ENCODE measurements at places on chromosomes 2 and 18.

DNA sequence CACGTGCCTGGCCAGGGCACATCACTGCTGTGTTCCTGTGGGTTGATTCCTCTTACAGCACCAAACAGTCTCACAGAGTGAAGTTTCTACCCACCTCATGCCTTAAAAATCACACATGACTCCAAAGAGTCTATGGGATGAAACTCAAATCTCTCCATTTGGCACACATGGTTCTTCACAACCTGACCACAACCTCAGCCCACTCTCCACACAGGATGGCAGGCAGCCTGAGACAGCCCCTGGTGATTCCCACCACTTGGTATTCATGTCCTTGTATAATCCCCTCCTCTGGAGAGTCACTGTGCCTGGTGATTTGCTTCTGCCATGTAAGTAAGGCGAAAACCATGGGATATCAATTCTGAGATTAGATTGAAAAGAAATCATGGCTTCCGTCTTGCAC is 46.2 kb downstream of the LBH start:
- DNase-seq = no peak

DNA sequence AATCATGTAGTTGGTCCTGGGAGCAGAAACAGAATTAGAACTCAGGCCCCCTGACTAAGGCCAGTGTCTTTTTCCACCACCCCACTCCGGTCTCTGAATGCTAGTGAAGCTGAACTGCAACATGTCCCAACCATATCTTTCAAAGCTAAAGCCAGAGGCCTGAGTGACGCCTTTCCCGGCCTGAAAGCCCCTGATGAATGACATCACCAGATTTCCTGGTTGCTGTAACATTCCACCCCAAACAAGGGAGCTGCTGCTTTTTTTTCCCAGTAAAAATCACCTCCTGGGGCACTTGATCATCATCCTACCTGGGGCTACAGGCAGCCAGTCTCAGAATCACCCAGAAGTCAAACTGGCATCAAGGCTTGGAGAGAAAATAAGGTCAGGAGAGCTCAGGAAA is 162.7 kb downstream of the ARL4C start:
- DNase-seq = no peak

DNA sequence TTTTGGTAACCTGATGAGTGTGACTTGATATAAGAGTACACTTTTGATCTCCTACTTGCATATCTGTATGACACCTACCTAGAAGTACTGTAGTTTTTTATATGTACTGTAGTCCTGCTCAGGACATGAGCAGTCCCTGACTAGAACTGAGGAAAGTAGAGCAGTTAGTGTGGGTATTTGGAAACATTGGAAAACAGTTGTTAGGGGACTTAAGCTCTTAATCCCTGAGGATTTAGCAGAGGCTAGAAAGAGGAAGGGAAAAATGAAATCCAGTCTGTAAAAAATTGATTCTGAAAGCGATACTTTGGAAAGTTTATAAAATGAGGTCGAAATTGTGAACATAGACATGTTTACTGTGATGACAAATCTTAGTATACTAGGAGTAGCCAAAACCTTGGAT is 125.6 kb downstream of the NCOA1 start:
- no peak for DNase-seq

DNA sequence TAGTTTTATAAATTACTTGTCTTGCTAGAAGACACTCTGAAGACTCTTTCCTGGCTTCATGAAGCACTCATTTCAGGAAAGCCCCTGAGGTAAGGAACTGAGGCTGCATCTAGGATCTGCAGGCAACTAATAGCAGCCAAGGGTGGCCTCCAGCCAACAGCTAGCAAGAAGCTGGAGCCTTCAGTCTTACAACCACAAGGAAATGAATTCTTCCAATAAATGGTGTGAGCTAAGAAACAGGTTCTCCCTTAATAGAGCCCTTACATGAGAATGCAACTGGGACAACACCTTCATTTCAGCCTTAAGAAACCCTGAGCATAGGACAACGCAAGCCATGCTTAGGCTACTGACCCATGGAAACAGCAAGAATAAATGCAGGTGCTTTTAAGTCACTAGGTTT is 254.6 kb upstream of the RBBP8 start:
- DNase-seq = no peak

DNA sequence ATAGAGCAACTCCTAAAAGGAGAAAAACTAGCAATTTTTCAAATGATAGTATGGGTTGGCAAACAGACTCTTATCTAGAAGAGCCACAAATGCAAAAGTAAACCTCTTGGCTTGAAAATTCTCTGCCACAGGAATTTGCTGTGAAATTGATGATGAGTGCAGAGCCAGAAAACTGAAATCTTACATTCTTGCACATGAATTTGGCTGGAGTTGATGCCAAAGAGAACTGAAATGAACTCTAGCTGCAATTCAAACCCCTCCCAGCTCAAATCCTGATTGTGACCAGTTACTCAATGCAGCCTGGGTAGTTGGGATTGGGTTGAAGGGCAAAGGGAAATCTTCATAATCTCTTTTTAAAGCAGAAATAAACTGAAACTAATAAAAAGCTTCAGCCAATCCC is 266.6 kb downstream of the PDE11A start:
- DNase-seq = no peak

GRCh38 chr2:17644997-17645720 is 104.7 kb downstream of the VSNL1 start:
- DNase-seq = no peak

DNA sequence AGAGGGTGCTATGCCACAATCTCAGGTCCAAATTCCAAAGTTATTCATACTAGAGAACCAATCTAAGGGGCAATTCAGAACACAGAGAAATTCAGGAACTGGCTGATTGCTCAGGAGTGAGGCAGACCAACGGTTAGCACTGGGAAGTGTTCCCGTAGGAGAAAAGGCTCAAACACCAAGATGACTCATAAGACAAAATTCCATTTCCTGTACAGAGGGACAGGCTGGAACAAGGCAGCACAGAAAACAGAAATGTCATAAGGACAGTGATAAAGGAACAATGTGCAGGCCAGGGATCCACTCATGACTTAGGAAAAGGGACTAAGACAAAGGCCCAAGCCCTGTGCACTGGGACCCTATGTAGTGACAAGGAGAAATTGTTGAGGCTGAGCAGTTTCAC is 54.2 kb downstream of the PDE1A start:
- DNase-seq = no peak

- no peak for DNase-seq
These were observed 1.2 kb downstream of the NT5DC4 start for GRCh38 chr2:112721819-112722522.

Data from activated T-cell treated with anti-CD3 and anti-CD28 coated beads, Interleukin-2, amount 50 U/mL, for 48 hours (primary cell).